Fibroblast of skin of left biceps (primary cell): ENCODE measurements at places on chromosomes 2 and 18.

DNA sequence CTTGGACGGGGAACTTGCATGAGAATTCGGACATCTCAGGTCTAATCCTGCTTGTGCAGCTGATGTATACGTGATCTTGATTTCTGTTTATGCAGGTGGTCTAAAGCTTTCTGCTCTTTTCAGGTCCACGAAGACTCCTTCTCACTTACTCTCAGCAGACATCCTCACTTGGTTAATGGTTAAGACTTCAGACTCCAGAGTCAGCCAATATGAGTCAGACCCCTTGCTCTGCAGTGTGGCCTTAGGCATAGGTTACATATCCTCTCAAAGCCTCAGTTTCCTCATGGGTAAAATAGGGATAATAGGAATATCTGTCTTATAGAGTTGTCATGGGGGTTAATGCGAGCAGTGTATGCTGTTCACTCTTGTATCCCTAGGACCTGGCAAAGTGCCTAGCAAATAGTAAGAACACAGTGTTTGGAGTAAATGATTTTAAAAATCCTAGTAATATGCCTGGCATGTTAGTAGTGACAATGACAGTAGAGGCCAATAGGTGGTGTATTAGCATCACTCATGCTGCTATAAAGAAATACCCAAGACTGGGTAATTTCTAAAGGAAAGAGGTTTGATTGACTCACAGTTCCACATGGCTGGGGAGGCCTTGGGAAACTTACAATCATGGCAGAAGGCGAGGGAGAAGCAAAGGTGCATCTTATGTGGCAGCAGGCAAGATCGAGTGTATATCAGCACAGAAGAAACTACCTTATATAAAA is 42.3 kb downstream of the XRCC5 start:
- no peak for DNase-seq

- no peak for DNase-seq
Measured at GRCh38 chr2:197453914-197454398, 604 bp downstream of the COQ10B start.

GRCh38 chr2:96819128-96819875 is 3.2 kb downstream of the CNNM3 start:
- no peak for DNase-seq

DNA sequence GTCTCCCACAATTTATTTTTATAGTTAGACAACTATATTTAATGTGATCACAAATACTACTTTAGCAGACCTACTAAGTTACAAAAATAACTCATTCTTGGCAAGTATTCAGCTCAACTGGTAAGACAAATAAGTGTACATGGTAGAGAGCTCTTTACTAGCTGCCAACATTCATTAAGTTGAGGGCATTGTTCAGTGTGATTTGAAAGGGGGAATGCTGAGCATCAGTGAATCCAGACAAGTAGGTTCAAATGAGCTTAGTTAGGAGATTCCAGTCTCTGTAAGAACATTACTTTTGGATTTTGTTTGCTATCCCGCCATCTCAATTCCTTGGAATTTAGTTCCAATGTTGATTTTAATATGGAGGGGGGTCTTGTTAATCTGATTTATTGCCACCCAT is 187.3 kb upstream of the LYPD1 start:
- DNase-seq = no peak

GRCh38 chr2:156427074-156427473 is 9.1 kb upstream of the GPD2 start:
- no peak for DNase-seq

GRCh38 chr2:127365211-127365643 is 22.5 kb downstream of the MAP3K2 start:
- DNase-seq = no peak

- DNase-seq = no peak
Measured at GRCh38 chr2:169105476-169105875, 36.1 kb downstream of the DHRS9 start.

DNA sequence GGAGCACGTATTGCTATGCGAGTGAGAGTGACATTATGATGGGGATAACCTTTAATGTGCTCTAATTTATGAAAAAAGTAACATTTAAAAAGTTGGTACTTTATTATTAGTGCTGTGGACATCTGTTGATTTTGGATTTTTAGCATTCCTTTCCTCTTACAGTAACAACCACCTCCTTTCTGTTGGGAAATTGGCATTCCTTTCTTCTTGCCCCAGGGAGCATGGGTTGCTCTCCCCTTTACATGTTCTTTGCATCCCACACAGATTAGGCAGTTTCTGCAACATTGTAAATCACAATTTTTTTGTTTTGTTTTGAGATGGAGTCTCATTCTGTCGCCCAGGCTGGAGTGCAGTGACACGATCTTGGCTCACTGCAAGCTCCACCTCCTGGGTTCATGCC is 300.2 kb downstream of the LPIN1 start:
- DNase-seq = peak; percentile 46

DNA sequence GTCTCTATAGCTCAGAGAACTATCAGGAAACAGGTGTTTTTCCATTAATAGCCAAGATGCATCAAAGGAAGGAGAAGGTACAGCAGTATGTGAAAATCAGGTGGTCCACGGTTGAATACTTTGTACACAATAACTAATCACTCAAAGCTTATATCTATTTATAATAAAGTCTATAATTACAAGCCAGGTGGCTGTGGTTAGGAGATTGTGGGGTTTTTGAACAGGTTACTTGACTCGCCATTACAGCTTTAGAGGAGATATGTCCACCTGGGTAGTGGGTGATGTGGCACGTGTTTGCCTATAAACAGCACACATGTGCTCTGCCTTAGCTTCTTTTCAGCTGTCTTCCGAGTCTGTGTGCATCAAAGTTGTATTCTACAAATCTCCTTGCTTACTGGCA is 892.2 kb upstream of the ZEB2 start:
- DNase-seq = no peak

- DNase-seq = no peak
Measured at GRCh38 chr2:20566331-20566730, 84.6 kb downstream of the HS1BP3 start.

- no peak for DNase-seq
Measured at GRCh38 chr18:24072743-24073142, 58.2 kb downstream of the TTC39C start.

- DNase-seq = peak; percentile 73
Measured at GRCh38 chr2:191043438-191043837, 29.5 kb upstream of the STAT1 start.

- DNase-seq = no peak
Measured at GRCh38 chr2:86323273-86324021, 14.0 kb downstream of the REEP1 start.

GRCh38 chr2:19106376-19106775 is 252.0 kb downstream of the OSR1 start:
- DNase-seq = no peak

GRCh38 chr2:128584296-128584890 is 265.7 kb upstream of the HS6ST1 start:
- peak; percentile 93 for DNase-seq

DNA sequence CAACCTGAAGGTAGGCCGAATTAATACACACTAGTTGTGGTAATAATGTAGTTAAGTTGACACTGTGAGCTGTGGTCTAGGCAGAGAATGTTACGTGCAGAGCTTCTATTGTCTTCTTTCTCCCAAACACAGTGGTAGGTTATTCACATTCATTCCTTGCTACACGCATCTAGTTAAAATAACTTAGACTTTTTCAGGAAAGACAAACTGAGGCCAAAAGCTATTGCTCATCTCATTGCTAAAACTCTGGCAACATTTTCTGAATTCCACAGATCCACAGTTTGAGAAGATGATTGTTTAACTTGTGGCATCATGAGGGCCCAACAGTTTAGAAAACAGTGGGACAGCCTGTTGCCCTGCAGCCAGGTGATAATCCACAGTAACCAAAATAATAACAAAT is 850.4 kb upstream of the FSHR start:
- DNase-seq = no peak

- DNase-seq = no peak
Measured at GRCh38 chr2:23495661-23496114, 110.7 kb downstream of the KLHL29 start.

DNA sequence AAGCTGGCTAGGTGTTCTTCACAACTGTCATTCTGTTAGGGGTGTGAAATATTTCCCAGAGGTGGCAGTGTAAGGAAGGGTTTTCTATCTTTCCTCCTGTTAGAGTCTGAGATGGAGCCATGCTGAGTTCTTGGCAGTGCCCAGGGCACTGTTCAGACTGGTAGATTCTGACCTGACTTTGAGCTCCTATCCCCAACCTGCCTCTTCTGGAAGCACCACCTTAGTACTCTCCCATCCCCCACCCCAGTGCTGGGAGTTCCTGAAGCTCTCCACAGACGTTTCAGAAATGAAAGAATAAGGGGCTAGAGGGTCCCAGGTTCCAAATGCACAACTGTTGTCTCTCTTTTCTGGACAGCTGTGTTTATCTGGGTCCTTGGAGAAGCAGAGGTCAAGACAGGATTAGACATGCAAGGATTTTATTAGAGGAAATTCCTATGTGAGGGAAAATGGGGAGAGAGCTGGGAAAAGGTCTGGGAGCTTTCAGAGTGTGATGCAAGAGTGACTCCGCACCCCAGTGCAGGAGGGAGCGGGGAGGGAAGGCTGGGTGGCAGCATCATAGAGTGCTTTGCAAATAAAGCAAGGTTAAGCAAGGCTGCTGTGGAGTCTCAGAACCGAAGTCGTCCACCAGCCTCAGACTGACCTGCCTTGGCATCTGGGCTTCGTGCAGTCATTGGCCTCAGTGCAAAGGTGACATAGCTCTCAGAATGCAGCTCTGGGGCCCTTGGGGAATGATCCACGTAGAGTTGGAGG is 75.5 kb downstream of the SLC4A3 start:
- no peak for DNase-seq

- DNase-seq = no peak
Measured at GRCh38 chr2:241809383-241810306, 652 bp downstream of the NEU4 start.

DNA sequence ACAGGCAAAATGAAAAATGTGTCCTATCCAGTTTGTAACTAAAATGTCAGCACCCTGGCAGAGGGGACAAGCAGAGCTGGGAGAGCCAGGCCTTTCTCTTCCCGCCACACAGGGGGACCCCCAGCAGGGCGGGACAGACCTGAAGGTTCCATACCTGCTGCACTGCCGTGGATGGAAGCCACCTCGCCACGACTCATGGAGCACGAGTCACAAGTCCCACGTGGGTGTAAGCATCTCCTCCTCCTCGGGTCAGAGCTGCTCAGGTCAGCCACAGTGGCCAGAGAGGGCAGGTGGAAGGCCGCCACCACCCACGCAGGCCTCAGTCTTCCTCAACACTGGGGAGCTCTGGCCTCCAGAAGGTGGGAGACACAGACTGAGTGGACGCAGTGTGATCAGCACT is 21.0 kb downstream of the C1QL2 start:
- no peak for DNase-seq
